ENCODE measurements at places on chromosomes 13 and 19.
A peak's percentile ranks its signal among the peaks of the same experiment; 100 is the strongest.

DNA sequence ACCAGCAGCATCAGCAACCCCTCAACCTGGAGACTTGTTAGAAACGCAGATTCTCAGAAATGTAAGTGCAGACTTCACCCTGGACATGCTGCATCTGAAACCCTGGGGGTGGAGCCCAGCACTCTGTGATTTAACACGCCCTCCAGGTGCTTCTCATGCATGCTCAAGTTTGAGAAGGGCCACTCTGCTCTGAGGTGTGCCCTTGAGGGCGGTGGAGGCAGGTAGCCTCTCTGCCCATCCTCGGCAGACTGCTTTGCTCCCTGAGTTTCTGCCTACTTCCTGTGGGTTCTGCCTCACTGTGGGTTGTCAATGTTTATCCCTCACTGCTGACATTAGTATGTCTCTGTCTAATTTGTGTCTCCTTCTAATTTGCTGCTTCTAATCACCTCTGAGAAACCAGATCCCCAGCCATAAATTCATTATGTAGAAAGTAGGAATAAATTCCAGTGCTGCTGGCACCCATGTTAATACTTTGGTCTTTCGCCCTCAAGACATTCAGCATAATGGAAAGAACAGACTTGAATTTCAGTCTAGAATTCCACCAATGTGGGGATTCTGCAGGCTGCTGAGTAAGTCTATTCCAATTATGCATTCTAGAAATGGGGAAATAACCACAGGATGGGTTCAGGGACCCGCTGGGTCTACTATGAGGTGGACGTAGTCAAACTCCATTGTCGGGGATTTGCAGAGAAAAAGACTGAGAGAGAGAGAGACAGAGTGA lies 51.3 kb upstream of the CYSLTR2 start:
- DNase-seq: no peak

DNA sequence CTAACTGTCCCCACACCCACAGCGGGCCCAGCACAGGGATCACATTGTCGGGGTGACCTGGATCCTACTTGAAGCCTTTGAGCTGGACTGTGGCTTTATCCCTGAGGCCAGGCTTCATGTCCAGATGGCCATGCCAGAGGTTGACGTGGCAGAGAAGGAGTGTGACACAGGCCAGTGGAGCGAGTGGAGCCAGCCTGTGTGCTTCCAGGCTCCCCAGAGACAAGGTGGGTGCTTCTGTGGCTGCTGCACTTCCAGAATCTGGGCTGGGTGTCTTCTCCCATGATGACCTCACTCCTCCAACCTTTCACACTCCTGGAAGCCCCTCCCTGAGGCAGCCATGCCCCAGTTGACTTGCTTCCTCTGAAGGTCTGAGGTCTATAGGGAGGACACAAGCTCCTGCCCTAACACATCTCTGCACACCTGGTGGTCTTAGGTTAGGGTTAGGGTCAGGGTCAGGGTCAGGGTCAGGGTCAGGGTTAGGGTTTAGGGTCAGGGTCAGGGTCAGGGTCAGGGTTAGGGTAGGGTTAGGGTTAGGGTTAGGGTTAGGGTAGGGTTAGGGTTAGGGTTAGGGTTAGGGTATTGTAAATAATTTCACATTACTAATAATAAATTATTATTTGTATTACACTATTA lies 13.1 kb upstream of the MZF1 start:
- no peak for DNase-seq

DNA sequence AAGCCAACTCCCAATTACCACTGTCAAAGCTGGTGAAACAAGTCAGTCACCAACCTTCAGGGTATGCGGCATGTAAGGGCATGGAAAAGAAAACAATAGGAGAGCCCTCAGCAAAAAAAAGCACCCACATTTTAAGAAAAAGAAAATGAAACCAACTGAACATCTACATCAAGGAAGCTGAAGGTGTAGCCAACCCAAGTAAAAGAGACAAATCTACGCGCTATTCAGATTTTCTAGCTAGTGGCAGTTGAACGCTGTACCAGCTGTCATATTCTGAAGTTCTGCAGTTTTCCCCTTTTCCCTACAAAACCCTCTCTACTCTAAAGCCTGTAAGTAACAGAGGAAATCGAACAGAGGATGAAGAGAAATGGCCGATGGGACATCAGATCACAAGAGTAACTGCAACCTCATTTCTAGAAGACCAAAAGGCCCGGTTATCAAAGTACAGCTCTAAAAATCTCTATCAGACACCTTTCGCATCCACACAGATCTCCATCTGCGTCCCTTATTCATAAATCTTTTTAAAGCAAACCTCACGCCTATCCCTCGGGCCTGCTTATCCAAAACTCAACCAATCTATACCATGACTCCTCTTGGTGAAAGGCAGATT lies 1.4 kb downstream of the MYCBP2 start:
- DNase-seq: no peak

DNA sequence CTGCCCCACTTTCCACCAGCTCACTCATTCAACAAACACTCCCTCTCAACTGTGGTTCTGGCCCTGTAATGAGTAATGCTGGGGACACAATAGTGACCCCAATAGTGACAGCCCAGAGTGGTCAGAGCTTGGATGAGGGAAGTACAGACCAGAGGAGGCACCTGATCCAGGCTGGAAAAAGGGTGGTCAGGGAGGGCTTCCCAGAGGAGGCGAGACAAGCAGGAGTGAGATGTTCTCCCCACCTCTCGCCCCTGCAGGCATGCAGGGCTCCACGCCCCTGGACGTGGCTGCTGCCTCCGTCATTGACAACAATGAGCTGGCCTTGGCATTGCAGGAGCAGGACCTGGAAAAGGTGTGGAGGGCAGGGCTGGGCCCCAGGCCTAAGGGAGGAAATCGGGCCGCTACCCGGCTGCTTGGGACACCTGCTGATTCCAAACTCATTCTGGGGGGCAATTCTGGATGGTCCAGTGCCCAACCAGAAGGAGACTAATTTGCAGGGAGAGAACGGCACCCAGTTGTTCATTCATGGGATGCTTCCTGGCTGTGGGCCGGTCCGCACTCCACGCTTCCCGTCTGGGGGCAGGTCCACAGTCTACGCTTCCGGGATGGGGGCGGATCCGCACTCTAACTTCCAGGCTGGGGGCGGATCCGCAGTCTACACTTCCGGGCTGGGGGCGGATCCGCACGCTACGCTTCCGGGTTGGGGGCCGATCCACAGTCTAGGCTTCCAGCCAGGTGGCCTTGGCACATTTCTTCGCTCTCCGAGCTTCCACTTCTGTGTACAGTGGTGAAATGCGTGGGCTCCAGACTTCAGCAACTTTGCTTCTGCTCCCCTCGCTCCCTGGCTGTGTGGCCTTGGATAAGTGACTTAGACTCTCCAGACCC lies 63.4 kb downstream of the RYR1 start:
- DNase-seq: no peak

DNA sequence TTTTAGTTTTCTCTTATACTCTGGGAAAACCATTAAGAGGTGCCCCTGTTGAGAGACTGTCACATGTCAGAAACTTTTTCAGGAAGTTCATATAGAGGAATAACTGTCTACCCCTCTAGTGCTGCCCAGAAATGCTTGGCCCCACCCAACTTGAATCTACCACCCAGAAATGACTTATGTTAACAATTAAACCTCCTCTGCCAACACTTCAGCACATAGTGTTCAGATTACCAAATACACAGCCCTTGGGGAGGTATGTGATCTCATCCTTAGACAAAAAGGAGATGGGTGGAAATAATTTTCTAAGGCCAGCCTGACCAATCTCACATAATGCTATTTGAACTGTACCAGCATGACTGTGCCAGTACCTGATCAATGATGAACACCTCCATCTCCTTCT lies 35.6 kb downstream of the CCDC169 start:
- no peak for DNase-seq

GRCh38 chr13:91904597-91904996 lies 506.2 kb downstream of the GPC5 start:
- DNase-seq: no peak

GRCh38 chr19:46788262-46788967 lies at the start of gene SLC1A5:
Gene SLC1A5, minus strand, starts transcription at chr19:46788594. Its CDS starts 629 bp downstream, at chr19:46787965.
- peak; percentile 99 for DNase-seq

- DNase-seq: no peak
Measured at GRCh38 chr13:94129490-94129894, 350.0 kb downstream of the DCT start.

DNA sequence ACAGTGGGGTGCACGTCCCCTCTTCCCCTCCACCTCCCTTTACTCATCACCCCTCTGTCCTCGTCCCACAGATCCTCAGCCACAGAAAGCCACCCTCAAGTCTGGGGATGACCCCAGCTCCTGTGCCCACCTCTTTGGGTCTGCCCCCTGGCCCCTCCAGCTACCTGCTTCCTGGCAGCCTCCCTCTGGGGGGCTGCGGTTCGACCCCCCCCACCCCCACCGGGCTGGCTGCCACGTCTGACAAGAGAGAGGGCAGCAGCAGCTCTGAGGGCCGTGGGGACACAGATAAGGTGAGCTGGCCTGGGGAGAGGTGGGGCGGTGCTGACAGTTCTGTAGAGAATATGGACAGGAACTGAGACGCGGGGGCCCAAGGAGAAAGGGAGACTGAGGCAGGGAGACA lies 11.1 kb downstream of the IRF3 start:
- no peak for DNase-seq

DNA sequence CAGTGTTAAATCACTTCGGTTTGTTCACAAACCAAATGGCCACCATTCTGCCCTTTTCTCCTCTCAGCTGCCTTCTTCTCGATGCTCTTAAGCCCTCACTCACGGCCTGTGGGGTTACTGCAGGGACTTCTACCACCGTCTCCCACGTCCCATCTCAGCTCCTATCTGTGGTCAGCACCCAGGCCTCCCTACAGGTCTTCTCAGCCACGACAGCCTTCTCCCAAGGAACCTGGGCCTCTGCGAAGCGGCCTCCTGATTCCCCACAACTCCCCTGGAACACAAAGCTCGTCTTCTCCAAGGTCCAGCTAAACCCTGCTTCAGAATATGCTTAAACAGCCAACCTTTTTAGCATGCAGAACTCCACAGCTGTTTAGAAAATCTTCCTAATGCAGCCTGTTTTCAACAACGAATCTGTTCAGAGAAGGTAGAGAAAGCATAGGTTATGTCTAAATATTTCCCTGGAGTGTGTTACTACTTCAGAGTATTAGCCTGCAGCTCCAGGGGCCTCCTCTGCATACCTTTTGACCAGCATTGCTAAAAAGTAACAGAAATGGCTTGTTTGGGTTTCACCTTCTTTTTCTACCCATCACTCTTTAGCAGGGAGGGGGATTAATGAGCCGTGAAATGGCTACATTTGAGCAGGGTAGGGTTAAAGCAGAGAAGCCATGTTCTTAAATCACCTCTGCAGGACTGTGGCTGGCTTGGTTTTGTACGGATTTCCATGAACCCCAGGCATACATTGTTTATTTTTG lies 104.0 kb downstream of the COL4A2 start:
- DNase-seq: no peak

Measured in stimulated activated CD4-positive, alpha-beta T cell treated with anti-CD3 and anti-CD28 coated beads, Interleukin-2, amount 100 ng/mL, for 4 hours (primary cell).